ENCODE measurements at places on chromosomes 1 and 21. TPM values are rescaled to one million over a fixed set of nuclear protein-coding genes. Genes with fewer than 3 reads are reported as not detected.

NBPF8 gene
- 3.1 TPM for total RNA-seq

PIK3R3 gene
- total RNA-seq: 24.3 TPM

SDF4 gene
- total RNA-seq: 128 TPM

PPIAL4G gene
- not detected for total RNA-seq

LCE2C gene
- total RNA-seq: not detected

DNA sequence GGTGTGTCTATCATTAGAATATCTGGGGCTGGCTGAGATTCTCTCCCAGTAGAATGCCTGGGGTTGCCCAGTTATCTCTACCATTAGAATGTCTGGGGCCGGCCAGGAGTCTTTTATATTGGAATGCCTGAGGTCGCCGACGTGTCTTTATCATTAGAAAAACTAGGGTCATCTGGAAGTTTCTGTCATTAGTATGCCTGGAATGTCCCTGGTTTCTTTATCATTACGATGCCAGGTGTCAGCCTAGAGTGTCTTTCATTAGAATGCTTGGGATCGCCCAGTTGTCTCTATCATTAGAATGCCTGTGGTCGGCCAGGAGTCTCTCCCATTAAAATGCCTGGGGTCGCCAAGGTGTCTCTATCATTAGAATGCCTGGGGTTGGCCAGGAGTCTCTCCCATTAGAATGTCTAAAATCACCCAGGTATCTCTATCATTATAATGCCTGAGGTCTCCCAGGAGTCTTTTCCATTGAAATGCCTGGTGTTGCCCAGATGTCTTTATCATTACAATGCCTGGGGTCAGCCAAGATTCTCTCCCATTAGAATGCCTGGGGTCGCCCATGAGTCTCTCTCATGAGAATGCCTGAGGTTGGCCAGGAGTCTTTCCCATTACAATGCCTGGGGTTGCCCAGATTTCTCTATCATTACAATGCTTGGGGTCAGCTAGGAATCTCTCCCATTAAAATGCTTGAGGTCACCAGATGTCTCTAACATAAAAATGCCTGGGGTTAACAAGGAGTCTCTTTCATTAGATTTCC is 53.2 kb downstream of the RNF187 start:
- no peak for DNase-seq

- no peak for DNase-seq
Measured at GRCh38 chr1:158717344-158717743, 3.2 kb downstream of the OR6K3 start.

DNA sequence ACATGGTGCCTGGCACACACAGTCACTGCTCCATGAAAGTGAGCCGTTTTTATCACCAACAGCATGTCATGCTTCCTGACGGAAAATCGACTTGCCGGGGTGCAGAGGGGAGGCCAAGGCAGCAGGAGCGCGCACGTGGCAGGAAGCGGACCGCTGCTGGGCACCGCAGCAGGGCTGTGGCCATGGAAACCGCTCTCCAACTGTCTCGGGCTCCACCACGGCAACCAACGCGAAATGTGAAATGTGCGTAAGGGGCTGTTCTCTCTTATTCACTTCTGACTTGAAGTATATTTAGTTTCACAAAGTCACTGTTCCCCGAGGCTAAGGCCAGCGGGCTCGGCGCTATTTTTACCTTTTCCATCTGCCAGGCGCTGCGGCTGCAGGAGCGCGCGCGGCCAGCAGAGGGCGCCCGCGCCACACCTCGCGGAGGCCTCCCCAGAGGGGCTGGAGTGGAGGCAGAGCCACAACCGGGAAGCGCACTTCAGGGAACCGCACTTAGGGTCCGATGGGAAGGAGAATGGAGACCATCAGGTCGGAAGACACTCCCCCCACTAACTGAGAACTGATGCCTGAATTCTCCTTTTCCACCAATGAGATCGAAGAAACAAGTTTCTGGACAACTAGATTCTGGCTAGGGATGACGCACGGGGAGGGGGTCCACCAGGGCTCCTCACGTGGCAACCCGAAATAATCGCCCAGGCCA is 19.7 kb downstream of the RCC2 start:
- peak; percentile 69 for DNase-seq

DNA sequence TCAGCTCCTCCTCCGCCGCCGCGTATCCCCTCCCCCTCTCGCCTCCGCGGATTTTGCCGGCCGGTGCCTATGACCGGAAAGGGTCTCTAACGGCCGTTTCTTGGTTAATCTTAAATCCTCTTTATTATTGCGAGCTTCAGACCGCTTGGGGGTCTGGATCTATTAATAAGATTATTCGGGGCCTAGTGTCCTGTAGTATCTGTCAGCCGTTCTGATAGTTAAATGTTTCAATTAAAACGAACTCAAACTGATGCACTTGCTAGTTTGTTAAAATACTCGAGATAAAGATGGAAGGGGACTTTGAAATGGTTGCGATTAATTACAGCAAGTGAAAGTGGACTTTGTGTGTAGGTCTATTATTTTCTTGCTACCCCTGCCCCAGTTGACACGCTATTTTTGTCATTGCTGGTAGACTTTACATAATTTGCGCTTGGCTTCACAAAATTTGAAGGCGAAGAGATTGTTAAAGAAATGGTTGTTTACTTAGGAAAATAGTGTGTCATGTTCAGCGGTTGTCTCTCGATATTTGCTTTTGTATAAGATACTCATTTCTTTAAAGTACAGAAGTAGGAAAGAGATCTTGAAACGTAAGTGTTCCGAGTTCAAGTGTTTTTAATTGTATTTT is 779 bp downstream of the SON start:
- DNase-seq: no peak

- DNase-seq: no peak
Measured at GRCh38 chr21:33688353-33688752, 46.1 kb downstream of the ITSN1 start.

- no peak for DNase-seq
Measured at GRCh38 chr1:27233667-27234048, 774 bp upstream of the WDTC1 start.

- no peak for DNase-seq
Measured at GRCh38 chr1:12480748-12481362, 137.2 kb downstream of the DHRS3 start.

- DNase-seq: no peak
Measured at GRCh38 chr1:32138965-32139364, 31.1 kb downstream of the KPNA6 start.

DNA sequence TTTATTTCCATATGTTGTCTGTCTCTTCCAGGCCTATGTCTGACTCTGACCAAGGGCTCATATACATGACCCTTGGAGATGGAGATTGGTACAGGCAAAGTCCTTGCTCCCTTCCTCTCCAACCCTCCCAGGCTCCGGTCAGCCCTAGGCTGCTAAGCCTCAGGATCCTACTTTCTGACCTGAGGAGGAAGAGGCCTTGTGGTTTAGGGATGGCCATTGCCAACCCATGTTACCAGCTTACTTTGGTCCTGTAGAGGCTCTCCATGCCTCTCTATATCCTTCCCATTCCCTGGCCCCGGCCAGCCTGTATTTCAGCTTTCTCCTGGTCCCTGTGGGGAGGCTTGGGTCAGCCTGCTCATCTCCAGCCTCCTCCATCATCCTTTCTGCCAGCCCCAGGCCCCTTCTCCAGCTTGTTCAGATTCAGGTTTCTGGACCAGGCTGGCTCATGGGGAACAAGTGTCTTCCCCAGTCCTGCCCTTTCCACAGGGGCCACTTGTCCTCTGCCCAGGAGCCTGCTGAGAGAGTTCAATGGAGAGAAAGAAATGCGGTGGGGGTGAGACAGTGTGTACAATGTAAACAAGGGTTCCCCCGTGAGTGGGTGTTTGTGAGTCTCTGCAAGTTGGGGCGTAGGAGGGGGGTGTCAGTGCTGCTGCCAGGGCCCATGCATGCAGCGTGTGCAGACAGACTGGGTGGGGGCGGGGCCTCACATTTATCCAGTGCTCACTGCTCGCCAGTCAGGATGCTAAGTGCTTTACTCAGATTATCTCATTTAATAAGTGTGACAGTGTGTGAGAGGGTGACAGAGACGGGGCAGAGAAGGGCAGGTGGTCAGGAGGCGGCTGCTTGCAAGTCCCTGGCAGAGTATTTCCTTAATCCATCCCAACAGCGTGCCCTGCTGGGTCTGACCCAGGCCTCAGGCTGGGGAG is 31.3 kb upstream of the FOXO6 start:
- peak; percentile 46 for DNase-seq

DNA sequence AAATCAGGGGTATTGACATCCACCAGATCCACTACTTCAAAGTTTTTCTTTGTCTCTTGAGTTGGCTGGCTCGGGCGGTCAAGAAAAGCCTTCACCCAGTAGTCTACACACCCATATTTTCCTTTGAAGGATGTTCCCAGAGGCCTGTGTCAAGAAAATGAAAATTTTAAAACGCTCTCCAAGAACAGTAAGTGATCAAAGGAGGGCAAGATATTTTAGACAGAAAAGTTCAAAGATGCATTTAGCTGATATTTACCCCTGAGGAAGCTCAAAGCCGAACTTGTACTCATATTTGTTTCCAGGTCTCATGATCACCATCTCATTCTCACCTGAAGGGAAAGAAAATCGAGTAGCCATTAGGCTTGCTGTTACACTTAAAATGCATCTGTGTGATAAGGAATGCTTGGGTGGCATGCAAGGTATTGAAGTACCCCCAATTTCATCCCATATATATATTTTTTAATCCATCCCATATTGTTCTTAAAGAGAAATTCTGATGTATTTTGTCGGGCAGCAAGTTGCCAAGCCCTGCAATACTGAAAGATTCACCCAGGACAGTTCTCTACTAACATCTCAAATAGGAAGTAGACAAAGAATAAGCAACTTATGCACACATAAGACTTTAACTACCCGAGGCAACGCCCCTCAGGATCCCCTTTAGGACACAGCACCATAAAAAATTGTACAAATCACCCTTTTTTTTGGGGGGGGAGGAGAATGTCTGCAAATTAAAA is 1.1 kb downstream of the TXNIP start:
- DNase-seq: no peak

DNA sequence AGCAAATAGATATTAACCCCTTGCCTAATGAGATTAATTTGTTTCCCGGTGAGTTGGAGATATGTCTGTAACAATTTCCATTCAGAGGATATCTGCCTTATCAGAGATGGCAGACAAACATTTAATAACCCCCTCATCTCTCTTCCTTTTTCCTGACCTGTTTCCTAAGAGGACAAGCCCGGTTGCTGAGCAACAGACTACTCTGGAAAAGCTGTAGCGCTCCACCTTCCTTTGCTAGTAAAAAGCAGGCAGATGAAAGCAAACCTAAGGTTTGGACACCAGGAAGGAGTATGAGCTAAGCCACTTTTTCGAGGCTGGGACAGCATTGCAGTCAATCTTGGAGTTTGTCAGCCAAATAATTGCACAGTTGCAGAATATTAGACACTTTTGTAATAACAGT is 82.4 kb downstream of the RGS21 start:
- DNase-seq: no peak

- no peak for DNase-seq
Measured at GRCh38 chr1:52153010-52153409, 11.1 kb downstream of the ZFYVE9 start.

- no peak for DNase-seq
Measured at GRCh38 chr1:110242731-110243130, 32.6 kb downstream of the KCNC4 start.

DNA sequence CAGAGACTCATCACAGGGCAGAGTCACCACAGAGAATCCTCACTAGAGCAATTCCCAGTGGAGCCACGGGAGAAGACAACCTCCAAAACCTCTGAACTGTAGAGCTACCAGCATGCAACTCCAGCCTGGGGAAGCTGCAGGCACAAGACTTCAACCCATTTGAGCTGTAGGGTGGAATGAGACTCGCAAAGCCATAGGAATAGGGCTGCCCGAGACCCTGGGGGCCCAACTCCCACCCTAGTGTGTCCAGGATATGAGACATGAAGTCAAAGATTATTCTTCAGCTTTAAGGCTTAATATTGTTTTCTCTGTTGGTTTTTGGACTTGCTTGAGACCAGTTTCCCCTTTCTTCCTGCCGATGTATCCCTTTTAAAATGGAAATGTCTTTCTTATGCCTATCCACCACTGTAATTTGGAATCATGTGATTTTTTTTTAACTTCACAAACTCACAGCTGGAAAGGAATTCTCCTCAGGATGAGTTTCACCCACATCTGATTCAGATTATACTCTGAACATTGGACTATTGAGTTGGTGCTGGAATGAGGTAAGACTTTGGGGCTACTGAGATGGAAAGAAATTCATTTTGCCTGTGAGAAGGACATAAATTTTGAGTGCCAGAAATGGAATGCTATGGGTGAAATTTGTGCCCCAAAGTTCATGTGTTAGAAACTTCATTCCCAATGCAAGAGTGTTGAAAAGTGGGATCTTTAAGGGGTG is 59.6 kb upstream of the ST6GALNAC5 start:
- no peak for DNase-seq

- DNase-seq: no peak
Measured at GRCh38 chr1:157725221-157725577, 24.6 kb upstream of the FCRL3 start.

GRCh38 chr1:1529321-1529720 is 11.1 kb downstream of the TMEM240 start:
- no peak for DNase-seq

DNA sequence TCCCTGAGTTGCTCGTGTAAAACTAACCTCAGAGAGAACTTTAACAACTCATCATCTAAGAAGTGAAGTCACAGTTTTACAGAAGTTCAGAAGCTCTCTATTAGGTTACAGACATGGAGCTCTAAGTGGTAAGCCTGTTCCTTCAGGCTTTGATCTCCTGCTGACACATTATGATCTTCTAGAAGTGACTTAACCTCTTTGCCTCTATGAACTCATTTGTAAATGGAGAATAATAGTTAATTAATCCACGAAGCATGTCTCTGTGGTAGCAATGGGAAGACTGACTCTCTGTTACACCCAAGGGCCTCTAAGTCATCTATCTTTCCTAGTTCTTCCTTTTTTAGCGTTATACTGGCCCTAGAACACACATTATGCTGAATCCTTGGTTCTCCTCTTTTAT is 157.9 kb upstream of the NRIP1 start:
- no peak for DNase-seq

DNA sequence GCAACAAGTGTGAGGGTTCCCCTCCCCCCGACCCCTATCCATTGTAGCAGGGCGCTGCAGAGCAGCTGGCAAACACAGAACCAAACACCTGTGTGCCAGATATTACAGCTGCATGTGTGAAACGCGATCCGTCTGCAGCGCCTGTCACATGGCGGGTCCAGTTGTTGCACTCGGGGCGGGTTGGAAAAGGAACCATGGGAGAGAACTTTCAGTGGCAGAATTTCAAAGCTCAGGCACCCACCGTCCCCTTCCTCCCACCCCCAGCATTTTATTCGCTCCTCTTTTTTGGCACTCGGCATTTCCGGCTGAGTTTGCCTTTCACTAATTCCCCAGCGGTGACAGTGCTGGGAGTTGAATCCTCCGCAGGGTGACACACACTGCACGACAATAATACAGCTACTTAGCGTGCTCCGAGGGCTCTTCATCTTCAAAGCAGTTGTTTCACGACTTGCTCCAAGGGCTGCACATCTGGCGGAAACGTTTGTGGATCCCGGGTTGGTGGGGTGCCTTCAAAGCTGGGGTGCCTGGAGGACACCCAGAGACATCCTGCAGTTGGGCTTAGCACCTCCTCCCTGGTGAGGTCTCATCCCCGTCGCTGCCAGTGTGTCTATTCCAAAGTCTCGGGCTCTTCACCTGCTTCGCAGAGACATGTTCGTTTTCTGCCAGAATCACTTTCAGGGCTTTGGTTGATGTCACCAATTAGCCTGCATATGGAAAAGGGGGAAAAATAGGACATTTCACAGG is 180.7 kb downstream of the ZBTB18 start:
- DNase-seq: no peak

GRCh38 chr1:235429143-235429542 is 61.9 kb downstream of the TBCE start:
- no peak for DNase-seq

- no peak for DNase-seq
Measured at GRCh38 chr1:57860931-57861565, 437.2 kb upstream of the DAB1 start.

GRCh38 chr1:180524915-180525714 is 22.7 kb upstream of the ACBD6 start:
- no peak for DNase-seq
